ENCODE measurements at places on chromosomes 6 and 20.

DNA sequence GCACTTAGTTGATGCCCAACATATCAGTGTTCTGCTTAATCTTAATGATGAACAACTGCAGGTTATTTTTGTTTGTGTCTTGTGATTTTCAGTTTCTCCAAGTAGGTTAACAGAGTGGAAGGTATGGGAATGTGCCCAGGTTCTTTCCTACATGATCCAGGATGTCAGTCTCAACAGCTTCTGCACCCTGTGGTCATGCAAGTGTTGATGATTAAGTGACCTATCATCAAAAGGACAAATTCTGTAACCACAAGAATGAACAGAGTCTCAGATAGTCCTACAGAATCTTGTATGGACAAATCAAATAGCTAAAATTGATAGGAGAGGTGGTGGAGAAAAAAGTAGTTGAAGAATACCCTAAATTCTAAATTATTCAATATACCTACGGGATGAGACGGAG, 26.1 kb downstream of the MAN1A1 start:
- DNase-seq: no peak

- no peak for DNase-seq
Measured at GRCh38 chr6:90397047-90397446, 100.4 kb upstream of the BACH2 start.

- DNase-seq: no peak
Measured at GRCh38 chr6:16658348-16659034, 102.8 kb downstream of the ATXN1 start.

GRCh38 chr20:48710341-48711043, 117.3 kb downstream of the PREX1 start:
- DNase-seq: no peak

- DNase-seq: no peak
Measured at GRCh38 chr6:104566411-104566810, 293.3 kb downstream of the HACE1 start.

DNA sequence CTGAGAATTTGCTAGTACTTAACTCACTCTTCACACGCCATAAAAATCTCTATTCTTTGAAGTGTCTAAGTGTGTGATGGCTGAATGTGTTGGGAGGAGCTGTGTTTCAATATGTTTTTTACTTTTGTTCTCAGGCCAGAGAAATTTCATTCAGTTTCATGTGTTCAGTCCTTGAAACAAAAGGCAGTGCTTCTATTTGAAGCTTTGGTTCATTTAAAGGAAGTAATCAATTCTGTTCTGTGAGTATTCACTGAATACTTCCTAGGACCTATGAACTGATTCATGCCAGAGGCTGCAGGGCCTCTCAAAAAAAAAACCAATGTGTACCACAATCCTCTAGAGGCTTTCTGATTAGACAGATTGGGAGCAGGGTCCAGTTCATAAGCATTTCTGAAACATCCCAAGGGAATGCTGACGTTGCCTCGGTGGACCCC, 12.4 kb upstream of the F13A1 start:
- DNase-seq: no peak

GRCh38 chr6:169867751-169868191, 116.3 kb downstream of the ERMARD start:
- DNase-seq: no peak

- DNase-seq: no peak
Measured at GRCh38 chr6:25370178-25371036, 91.2 kb downstream of the CARMIL1 start.

GRCh38 chr6:7975764-7976146, 65.2 kb upstream of the TXNDC5 start:
- DNase-seq: peak; percentile 67

DNA sequence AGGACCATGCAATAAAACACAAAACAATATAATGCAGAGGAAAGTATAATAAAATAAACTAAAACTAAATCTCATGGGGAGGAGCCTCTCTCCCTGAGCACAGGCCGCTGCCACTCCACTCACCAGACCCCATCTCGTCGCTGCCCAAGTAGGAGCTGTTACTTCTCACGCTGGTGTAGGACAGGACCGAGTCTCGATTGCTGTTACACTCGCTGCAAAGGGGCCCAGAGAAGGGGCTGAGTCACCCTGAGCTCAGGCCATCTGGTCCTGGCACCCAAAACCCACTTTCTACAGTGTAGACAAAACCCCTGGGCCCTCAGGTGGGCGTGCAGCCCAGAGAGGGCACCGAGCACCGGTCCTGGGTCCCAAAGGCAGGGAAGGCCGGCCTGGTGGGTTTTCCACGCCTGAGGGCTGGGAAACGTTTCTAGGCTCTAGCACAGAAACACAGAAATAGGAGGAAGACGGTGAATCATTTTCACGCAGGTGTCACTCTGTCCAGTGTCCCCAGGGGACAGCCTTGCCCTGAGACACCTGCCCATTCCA, 183.4 kb downstream of the PREX1 start:
- DNase-seq: no peak

Data from left ventricle myocardium superior (tissue), 1 donor.